Bronchial epithelial cell (primary cell): ENCODE measurements at places on chromosomes 3 and 15.
A peak's percentile ranks its signal among the peaks of the same experiment; 100 is the strongest.

DNA sequence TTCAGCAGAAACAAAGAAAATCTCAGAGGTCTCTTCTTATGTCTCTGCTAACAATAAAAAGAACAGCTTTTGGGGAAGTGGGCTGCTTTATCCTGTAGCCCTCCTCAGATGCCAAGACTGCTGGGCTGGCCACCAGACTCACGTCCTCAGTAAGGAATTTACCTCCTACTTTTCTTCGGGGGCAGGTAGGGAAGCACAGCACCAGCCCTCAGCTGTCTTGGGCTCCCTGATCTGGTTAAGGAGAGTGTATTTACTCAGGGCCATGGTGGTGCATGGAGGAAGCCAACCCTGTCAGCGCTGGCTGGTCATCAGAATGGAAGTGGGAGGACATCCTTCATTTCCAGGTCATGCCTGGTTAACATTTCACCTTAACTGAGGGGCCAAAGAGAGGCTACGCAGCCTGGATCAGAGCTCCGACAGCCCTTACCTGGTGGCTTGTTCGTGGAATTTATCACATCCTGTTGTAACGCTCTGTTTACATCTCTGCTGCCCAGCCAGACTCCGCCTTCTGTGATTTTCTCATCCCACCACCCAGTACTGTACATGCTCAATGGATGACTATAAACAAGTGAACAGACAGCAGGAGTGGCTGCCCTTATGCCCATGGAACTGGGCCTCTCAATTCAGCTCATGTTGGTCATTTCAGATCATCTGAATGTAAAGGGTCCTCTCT lies 108.3 kb downstream of the IGF2BP2 start:
- DNase-seq, result peak; percentile 84

- DNase-seq, result no peak
Measured at GRCh38 chr3:19190602-19191001, 42.3 kb downstream of the KCNH8 start.

DNA sequence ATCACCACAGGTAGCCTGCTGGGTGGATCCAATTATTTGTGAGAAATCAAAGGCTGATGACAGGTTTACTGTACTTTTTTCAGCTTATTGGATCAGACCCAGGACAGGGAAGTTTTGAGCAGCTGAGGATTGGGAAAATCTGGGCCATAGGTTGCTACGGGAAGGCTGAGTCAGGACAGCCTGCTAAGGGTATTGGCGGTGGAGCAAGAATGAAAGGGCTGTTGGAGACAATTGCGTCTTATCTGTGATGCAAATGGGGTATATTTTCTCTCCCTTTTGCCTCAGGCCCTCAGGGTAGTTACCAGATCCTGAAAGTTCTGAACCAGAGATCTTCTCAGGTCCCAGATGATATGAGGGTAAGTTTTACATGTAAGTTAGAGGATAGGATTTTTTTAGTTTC lies 317.7 kb downstream of the EDEM1 start:
- DNase-seq, result no peak

DNA sequence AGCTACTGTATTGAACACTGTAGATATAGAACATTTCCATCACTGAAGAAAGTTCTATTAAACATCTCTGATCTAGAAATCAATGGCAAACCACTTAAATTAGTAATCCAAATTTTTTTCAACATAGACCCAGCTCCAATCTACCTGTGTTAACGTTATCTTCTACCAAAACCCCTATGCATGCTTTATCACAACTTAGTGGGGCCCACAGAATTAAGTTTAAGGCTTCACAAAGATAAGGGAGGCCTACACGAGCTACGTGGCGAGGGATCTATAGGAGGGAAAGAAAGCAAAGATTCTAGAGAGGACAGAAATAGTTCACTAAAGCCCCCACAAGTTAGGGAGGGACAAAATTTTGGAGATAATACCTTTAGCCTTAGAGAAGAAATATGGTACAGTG lies 116.1 kb downstream of the TFDP2 start:
- DNase-seq, result no peak

DNA sequence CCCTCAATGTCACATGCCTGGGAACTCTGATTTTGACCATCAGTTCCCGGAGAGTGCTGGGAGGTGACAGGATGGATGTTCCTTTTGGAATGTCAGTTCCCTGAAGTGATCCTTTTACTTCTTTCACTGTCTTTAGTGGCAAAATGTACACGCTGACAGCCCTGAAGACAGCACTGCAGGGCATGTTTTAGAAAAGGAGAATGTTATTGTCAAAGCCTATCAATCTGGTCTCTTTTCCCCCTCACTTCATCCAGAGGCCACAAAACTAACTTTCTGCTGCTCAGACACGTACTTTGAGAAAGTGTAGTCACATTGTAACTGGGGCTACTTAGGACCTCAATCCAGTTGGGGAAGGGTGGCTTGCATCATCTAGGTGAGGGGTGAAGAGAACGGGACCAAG lies 14.0 kb upstream of the NEO1 start:
- DNase-seq, result no peak

DNA sequence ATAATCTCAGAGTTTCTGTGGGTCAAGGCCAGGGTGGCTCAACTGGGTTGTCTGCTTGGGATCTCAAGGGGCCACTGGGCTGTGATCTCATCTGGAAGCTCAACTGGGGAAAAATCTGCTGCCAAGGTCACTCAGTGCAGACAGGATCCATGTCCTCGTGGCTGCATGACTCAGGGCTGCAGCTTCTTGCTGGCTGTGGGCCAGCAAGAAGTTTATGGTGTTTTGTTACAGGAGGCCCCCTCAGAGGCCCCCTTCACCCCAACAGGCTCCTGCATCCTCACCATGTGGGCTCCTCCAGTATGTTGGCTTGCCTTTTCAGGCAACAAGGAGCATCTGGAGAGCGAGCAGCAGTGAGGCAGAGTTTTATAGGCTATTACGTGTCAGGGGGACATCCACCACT lies 14.6 kb downstream of the OCA2 start:
- DNase-seq, result no peak

- peak; percentile 50 for DNase-seq
Measured at GRCh38 chr15:71115567-71116351, 488 bp downstream of the THSD4 start.

GRCh38 chr3:152321955-152322377 lies 53.2 kb downstream of the MBNL1 start:
- no peak for DNase-seq
